ENCODE measurements at places on chromosomes 3 and 15.

- no peak for DNase-seq
Observed at GRCh38 chr3:88480822-88481221, 331.1 kb downstream of the C3orf38 start.

DNA sequence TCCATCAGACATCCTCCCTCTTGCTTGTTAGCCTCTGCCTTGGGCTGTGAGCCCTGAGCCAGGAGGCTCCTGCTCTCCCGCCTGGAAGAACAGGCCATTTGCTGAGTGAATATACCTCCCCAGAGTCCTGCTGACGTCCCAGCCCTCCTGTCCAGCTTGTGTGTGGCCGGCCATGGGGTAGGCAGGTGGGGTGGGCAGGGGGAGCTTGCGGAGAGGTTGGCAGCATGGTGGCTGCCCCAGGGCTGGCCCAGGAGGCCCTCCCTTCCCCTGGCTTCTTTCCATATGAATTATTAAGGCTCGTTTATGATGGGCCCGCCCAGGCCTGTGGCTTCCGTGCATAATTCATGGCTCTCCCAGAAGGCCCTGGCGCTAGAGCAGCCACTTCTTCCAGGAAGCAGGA, 18.7 kb downstream of the CACNA2D2 start:
- DNase-seq = no peak

- peak; percentile 68 for DNase-seq
Observed at GRCh38 chr3:137121704-137122314, 164.0 kb downstream of the IL20RB start.

- no peak for DNase-seq
Observed at GRCh38 chr3:41684797-41685735, 276.8 kb downstream of the ULK4 start.
